Right renal pelvis (tissue), 4 donors: ENCODE measurements at places on chromosomes 4 and X. TPM values are rescaled to one million over a fixed set of nuclear protein-coding genes. Genes with fewer than 3 reads are reported as not detected.
A peak's percentile ranks its signal among the peaks of the same experiment; 100 is the strongest.

The VSIG1 gene
- polyA plus RNA-seq: 1.1 TPM

GRCh38 chr4:8600686-8601085 is 8.1 kb downstream of the CPZ start:
- DNase-seq: no peak

DNA sequence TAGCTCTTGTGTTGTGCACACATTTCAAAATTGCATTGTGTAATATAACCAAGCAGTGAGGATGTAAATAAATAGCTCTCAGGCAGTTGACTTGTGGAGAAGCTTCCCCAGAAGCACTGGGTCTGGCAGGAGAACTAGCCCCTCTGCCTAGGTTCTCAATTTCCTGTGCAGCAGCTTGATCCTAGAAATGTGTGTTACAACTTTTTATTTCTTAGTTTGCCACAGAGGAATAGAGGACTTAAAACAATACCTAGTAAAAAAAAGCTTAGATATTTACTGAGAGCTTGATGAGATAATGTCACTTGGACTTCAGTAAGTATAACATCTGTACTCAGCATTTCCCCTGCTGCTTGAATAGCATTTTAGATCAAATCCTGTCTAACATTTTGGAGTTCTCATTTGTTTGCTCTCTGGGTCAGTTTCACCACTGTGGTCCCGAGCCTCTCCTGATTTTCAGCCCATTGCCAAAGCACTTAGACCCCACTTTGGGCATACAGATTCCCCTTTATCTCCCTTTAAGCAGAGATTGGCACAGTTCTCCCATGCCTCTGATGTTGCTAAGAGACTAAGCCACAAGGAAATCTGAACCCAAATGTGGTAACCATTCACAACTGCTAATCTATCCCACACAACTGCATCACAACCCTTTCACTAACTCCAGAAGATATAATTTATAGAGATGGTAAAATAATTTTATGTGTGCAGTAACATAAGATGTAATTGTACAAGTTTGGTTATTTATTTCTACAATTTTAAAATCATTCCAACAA is 98.2 kb upstream of the NRK start:
- no peak for DNase-seq

- no peak for DNase-seq
Measured at GRCh38 chrX:114717921-114718320, 134.0 kb downstream of the HTR2C start.

- no peak for DNase-seq
Measured at GRCh38 chr4:59102311-59102710, 1992.1 kb upstream of the IGFBP7 start.

GRCh38 chrX:2374086-2374485 is 126.7 kb downstream of the DHRSX start:
- DNase-seq: no peak

GRCh38 chr4:176957353-176958118 is 164.8 kb upstream of the VEGFC start:
- DNase-seq: no peak

The SHISA3 gene
- polyA plus RNA-seq: 106 TPM

- DNase-seq: no peak
Measured at GRCh38 chr4:148057516-148057915, 325.6 kb downstream of the ARHGAP10 start.

- no peak for DNase-seq
Measured at GRCh38 chr4:4687935-4688727, 146.3 kb upstream of the STX18 start.

DNA sequence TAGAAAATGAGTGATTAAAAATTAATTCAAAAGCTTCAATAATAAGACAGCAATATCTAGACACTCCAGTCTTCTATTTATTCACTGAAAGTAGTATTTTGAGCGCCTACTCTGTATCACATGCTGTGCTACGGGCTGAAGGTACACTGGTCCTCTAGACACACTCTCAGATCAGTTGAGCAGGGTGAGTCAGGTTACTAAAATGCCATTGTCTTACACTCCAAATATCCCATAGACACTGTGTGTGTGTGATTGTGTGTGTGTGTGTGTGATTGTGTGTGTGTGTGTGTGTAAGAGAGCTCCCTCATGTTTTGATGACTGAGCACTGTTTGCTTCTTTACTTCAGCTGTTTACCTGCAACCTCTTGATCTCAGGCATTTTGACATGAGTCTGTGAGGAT is 342.8 kb upstream of the BOD1L1 start:
- no peak for DNase-seq

DNA sequence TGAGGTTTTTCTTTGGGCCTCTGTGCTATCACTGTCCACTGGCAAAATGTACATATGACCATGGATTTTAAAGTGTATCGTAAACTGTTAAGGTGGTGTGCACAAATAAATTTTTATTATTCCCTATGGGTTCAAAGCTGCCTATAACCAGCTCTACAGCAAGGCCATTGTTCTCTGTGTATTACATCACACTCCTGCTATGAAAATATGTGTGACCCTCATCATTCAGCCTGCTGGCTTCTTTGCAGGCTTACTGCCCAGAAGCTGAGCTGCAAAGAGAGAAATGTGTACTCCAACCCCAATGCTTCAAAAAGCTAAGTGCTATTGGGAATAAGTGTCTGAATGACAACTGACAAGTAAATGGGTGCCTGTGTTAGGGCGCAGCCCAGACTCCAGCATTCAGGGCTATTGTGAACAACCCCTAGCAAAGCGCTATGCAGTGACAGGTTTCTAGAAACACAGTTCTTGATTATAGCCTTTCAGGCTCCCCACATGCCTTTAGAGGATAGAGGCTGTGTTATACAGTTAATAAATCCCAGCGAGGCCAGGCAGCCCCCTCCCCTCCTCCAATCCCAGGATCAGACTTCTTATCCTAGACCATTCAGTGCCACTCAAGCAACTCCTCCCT is 220.4 kb upstream of the RADX start:
- DNase-seq: no peak

The FATE1 gene
- not detected for polyA plus RNA-seq

The BEX5 gene
- polyA plus RNA-seq: 9.8 TPM

DNA sequence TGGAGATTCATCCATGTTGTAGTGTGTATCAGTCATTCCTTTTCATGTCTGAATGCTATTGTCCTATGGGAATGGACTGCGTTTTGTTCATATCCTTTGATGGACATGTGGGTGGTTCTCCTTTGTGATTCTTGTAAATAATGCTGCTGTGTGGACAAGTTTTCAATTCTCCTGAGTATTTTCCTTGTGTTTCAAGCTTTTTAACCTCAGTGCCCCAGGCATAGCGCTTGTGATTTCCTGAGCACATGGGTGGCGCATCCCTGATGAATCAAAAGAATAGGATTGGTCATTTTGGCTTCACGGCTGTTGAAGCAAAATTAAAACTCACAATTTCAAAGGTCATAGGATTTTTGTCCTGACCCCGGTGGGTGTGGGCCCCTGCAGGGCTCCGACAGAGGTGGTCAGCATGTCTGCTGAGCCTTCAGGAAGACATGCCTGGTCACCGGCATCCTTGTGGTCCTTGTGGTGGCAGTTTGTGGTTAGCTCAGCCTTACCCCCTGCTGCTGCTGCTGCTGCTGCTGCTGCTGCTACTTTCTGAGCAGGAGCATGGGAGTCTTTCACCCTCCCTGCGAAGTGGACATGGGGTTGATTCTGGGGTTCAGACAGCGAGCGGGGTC is 30.0 kb downstream of the SHROOM2 start:
- DNase-seq: no peak

GRCh38 chr4:100166297-100167039 is 23.8 kb downstream of the DDIT4L start:
- DNase-seq: no peak

DNA sequence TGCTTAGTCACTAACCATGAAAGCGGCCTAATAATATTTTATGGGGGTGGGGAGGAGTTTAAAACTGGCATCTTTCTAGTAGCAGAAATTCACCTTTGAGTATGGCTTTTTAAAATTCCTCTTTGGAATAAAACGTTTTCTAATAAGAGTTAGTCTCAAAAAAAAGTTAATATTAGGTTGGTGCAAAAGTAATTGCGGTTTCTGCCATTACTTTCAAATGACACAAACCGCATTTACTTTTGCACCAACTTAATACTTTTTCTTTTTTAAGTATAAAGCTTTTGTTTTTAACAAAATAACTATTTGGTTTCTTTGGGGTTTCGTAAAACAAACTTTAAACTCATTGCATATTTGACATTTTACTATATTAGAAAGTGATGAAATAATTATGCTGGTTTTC is 68.4 kb downstream of the FBXO8 start:
- no peak for DNase-seq

DNA sequence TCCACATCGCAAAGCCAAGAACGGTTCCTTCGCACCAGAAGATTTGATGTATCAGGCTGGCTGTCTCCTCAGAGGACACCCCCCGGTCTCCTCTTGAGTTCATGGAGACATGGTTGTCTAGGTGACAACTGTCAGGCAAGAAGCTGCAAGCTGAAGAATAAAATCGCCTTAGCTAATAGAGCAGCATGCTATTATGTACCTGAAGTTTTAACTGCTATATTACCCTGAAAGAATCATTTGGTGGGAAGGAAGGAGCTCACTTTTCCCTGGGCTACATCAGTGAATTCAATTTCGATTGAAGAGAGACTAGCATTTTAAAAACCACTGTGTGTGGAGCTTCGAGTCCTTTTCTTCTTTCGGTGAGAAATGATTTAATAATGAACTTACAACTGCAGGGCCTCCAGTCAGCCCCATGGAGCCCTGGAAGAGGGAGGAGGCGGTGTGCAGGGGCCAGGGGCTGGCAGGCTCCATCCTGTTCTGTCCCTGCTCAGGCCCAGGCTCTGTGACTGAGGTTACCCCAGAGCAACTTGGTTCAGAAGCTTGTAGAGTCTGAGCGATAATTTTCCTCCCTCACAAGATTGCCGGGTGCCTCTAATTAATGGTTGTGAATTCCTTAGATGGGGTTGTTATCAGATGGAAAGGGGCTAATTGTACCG is 191.3 kb downstream of the MID1IP1 start:
- no peak for DNase-seq

DNA sequence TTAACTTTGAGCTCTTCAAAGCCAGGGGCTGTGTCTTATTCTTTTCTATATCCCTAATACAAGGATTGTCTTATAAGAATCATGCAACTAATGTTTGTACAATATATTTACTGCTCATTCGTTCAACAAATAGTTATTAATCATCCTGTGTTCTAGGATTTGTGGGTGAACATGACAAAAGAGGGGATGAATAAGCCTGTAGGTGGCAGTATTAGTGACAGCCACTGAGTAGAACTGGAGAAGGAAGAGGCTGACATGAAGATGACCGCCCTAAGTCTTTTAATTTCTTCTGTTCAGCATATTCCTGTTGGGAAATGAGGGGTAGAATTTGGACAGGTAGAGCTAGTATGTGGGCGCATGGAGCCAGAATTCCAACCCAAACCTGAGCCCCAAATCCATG is 11.9 kb upstream of the LINC00632 start:
- DNase-seq: no peak

The ARL9 gene
- polyA plus RNA-seq: 0.26 TPM

DNA sequence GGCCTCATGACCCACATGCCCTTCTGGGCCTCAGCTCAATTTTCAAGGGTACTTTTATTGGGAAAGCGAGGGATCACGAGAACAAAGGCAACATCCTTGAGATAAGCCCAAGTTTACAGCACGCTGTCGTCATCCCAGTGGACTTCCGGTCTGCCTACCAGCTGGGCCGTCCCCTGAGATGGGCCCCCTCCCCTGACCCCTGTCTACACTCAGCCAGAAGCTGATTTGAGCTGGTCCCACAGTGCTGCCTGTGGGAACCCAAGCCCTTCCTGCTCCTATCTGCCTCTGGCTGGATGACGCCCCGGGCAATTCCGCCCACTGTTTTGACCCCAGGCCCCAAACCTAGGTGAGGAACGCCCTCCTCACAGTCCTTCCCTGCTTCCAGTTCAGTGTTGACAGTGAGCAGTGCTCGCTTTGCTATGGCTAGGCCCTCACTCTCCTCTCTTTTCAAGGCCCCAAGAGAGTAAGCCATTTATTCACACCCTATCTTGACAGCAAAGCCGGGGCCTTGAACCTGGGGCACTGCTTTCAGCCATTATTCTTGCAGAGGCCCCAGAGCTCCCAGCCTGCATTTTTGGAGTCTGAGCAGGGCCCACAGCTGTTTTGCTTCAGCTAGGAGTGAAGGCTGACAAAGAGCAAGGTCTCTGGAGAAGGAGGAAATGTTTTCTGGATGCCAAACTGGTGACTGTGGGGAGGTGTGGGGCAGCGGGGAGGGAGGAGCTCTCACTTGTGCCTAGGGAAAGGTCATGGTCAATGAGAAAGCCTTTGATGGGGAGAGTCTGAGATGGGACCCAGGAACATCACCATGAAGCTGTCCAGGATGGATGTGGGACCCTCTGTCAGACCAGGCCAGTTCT is 164.6 kb upstream of the BCOR start:
- no peak for DNase-seq

The GAGE1 gene
- not detected for polyA plus RNA-seq

The ART3 gene
- 0.32 TPM for polyA plus RNA-seq

- DNase-seq: no peak
Measured at GRCh38 chrX:35841872-35842271, 43.7 kb downstream of the MAGEB16 start.

DNA sequence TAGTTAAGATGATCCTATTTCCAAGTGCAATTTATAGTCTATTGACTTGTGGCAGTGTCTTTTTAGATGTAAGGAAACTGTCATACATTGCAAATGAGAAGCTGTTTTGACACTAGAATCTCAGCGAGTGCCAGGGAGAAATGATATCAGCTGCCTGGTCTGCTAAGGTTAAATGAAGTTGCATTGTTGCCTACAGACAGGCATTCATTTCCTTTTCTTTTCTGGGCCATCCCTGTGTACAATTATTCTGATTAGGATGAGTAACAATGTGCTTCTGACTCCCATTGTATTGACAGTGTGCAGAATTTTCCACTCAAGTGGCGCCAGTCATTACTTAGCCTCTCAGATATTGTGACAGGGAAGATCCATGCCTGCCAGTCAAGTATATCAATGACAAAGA is 231.2 kb downstream of the GPAT3 start:
- DNase-seq: no peak

DNA sequence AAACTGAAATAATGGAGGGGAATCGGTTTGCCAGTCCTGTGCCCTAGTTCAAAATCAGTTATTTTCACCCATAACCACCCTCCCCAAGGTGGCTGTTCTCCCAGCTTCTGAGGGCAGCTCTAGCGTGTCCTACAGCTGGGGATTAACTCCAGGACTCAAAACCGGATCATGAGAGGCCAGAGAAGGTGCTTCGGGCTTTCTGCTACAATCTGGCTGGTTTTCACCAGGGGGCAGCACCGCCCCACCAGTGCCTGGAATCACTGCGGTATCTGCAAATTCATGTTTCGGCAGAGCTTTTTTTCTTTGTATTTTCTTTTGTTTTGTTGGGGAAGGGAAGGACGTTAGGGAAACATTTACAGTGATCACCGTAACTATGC is 28.4 kb downstream of the PDHA1 start:
- peak; percentile 55 for DNase-seq

The TLR2 gene
- 6.2 TPM for polyA plus RNA-seq

GRCh38 chr4:75142850-75143249 is 209.9 kb downstream of the PARM1 start:
- DNase-seq: no peak

- DNase-seq: no peak
Measured at GRCh38 chr4:7964890-7965662, 25.4 kb upstream of the AFAP1 start.

The ASMT gene
- not detected for polyA plus RNA-seq

- peak; percentile 44 for DNase-seq
Measured at GRCh38 chr4:17468619-17469221, 43.2 kb downstream of the QDPR start.
